NCI-H1092 treated with DMSO at 0.1 percent for 48 hours (cell line): ENCODE measurements at places on chromosomes 2 and 18.

DNA sequence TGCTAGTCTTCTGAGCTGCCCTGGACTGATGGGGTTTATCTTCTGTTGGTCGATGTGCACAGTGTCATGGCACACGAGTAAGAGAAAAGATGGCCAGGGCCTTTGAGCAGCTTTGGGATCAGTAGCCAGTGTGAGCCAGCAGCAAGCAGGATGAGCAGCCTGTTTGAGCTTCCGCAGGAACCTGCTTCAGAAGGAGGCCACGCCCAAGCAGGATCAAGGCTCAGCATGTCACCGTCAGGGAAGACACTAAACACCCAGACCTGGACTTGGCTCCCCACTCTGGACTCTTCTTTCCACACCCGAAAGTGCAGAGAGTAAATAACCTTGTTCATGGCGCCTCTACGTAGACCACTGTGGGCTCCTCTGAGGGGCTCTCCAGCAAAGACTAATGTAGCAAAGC lies 25.2 kb upstream of the ASB1 start:
- no peak for DNase-seq

DNA sequence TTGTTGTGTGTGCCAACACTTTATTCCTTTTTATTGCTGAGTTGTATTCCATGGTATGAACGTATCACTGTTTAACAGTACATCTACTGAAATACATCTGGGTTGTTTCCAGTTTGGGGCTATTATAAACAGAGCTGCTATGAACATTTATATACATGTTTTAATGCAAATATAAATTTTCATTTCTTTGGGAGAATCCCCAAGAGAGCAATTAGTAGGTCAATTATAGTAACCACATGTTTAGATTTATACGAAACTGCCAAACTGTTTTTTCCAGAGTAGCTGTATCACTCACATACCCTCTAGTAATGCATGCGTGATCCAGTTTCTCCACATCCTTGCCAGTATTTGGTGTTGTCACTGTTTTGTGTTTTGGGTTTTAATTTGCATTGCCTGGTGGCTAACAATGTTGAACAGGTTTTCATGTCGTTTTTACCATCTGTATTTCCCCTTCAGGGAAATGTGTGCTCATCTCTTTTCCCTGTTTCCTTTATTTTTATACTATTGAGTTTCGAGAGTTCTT lies 81.0 kb downstream of the TMEM131 start:
- DNase-seq = no peak

DNA sequence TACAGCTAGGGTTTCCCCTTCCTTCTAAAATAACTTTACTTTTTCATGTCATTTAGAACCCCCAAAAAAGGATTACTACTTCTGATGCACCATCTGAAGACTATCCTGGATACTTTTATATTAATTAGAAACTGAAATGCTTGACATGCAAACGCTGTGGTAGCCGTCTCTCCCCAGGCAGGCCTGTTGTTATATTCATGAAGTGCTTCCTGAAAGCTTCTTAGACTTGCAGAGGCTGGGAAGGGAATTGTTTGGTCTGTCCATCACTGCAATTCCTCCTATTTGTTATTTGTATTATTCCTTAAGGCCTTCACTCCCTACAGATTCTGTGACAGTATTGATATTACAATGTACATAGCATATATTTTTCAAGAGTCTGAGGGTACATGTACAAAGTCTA lies 370.2 kb downstream of the NRXN1 start:
- no peak for DNase-seq

GRCh38 chr18:57210107-57210715 lies 63.3 kb downstream of the BOD1L2 start:
- DNase-seq = peak; percentile 51
